Foreskin keratinocyte (primary cell): ENCODE measurements at places on chromosomes 11 and 22.
A peak's percentile ranks its signal among the peaks of the same experiment; 100 is the strongest.

GRCh38 chr11:131809203-131809918, 438.9 kb downstream of the NTM start:
- DNase-seq, result no peak

DNA sequence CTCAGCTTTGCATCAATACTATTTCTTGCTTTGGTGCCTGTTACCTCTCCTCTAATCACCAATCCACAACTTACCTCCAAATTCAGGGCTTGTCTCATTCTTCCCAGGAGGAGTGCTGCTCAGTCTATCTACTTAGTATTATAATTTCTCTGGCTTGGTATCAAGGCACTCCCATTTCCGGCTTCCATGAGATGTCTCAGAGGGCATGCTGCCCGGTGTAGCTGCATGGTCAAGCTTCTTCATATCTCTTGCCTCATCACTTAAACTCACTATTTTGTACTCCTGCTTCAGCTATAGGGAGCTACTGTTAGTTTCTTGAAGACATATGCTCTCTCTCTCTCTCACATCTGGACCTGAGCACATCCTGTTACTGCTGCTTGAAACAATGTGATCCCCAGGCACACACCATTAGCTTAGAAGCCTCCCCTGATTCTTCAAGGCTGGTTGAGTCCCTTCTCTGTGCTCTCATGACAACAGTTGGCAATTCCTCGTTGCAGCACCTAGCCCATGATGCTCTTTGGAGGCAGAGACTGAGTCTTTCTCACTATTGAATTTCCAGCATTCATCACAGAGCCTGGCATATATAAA, 182.8 kb upstream of the SYN3 start:
- DNase-seq, result peak; percentile 36

DNA sequence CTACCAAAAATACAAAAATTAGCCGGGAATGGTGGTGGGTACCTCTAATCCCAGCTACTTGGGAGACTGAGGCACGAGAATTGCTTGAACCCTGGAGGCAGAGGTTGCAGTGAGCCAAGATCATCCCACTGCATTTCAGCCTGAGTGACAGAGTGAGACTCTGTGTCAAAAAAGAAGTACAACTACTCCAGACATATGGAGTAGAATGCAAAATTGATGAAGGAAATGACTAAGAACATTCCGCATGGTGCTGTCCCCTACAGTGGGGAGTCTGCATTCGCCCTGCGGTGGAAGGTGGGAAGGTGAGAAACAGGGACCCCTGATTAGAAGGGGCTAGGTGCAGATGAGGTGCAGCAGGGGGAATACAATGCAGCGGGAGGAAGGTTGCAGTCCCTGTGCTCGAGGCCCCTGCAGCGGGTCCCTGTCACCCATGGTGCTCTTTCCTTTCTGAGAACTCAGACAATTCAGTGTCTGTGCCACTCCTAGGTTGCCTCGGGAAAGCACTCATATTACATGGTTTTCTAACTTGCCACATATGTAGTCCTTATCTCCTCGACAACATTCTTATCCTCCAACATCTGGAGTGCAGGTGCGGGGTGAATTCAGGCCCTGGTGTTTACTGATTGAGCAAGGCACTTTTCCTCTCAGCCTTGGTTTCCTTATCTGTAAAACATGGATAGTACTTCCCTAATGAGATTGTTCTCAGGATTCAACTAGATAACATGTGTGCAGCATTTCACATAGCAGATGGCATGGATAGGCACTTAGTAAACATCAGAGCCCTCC, 5.2 kb downstream of the POLD4 start:
- DNase-seq, result no peak

- DNase-seq, result no peak
Observed at GRCh38 chr11:125512106-125512505, 16.0 kb upstream of the FEZ1 start.

DNA sequence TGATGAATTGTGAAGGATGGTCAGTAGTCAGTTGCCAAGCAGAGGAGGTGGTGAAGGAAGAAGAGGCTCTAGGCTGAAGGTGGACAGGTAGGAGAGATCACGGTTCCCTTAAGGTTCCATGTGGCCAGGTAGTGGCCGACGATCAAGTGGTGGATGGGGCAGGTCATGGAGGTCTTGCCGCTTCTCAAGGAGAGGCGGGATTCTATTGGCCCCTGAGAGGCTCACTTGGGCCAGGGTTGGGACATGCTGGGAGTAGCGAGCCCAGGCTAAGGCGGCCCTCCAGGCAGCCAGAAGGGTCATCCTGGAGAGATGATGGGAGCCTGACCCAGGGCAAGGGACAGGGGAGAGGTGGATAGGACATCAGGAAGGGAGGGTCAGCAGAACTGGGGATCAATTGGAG, 20.9 kb upstream of the TMPRSS4 start:
- no peak for DNase-seq

- DNase-seq, result no peak
Observed at GRCh38 chr22:48868554-48868953, 959.1 kb downstream of the BRD1 start.

- no peak for DNase-seq
Observed at GRCh38 chr11:134783234-134783633, 371.2 kb upstream of the B3GAT1 start.

DNA sequence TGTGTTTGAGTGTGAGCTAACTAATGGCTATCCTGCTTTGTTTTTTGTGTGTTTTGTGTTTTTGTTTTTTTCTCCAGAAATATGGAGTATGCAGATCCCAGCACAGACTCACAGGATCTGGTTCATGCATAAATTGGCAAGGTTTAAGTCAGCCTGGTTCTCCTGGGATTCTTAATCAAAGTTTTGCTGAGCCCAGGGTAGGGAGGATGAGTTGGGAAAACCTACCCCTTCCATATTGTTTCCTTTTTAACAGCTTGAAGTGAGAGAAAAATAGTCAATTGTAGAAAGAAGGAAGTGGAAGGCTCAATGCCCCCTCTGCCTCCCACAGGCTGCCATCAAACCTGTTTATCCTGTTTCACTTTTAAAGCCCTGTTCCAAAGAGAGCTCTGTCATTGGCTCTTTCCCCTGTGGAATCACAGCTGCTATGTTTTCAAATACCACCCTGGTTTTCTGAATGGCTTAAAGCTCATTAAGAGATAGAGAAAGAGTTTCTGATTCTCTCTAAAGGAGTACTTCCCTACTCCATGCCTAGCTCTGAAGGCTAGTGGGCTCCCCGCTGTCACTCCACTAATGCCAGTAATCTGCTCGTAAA, 23.4 kb upstream of the CADM1 start:
- DNase-seq, result no peak

- no peak for DNase-seq
Observed at GRCh38 chr11:19561011-19561410, 151.6 kb upstream of the NAV2 start.

DNA sequence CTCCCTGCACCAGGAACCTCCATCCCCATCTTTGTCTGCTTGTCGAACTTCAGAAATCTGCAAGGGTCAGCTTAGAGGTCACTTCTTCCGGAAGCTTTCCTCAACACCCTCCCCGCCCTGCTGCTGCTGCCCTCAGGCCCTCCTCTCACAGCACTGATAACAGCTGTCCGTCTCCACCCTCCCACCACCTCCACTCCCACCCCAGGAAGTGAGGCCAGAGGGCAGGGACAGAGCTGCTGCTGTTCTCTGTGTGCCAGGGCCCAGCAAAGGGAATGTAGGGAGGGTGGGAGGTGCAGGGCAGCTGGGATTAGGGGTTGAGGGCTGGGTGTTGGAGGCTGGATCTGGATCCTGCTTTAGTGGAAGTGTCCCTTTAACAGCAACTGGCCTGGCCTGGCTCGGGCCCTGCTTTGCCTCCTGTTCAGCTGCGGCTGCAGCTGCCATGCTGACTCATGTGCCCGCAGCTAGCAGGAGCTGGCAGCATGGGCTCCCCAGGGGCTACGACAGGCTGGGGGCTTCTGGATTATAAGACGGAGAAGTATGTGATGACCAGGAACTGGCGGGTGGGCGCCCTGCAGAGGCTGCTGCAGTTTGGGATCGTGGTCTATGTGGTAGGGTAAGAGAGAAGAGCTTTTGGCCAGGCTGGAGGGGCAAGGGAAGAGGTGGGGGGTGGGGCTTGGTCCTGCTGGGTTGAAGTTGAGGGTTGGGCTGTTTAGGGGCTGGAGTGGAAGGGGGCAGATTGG, at the start of gene P2RX6:
P2RX6 (plus strand) TSS at position 440 of the 740 bp plus-strand sequence; CDS start at position 450, 10 bp downstream.
- DNase-seq, result peak; percentile 15

DNA sequence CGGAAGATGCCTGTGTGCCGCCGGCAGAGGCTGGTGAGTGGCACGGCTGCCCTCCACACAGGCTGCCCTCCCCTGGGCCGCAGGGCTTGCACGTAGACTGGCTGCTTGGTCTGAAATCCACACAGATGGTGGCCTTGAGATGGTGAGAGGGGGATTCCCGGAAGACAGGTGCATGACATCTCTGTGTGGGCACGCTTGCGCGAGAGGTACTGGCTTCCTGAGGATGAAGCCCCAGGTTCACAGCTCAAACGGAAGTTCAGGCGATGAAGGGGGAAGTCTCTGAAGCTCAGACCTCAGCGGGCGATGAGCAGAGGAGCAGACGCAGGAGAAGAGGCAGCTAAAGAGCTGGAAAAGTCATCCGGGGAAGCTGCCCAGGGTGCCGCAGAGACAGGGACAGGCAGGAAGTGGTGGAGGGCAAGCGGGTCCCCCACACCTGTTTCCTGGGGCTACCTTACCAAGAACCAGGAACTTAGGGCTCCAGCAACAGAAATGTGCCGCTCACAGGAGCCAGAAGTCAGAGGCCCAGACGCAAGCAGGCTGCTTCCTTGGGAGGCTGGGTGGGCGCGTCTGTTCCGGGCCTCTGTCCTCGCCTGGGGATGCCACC, 7.2 kb downstream of the CRELD2 start:
- no peak for DNase-seq

DNA sequence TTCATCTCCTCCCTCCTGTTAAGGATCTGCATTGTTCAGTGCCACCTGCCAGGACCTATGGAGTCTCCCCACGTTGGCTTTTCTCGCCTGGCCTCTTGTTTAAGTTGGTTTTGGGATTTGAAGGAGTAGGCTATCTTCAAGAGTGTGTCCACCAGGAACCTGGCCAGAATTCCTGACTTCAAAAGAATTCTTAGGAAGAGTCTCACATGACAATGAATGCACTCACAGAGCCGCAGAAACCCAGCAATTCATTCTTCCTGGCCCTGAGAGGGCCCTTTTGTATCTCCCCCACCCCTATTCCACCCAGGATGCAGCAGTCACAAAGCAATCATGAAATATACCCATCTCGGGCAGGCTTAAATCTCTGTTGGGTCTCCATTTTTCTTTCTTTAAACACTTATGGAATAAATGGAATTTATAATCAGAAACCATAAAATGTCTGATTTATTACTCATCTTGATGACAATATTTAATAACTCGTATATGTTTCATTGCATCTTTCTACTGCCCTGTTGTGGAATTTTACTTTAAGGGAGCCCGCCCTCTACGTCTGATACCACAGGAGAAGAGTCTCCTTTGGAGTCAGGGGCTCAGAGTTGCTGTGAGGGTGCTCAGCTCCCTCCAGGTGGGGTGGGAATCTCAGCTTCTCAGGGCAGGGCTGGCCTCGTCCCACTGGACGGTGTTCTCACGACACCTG, 507.0 kb downstream of the NTM start:
- no peak for DNase-seq

DNA sequence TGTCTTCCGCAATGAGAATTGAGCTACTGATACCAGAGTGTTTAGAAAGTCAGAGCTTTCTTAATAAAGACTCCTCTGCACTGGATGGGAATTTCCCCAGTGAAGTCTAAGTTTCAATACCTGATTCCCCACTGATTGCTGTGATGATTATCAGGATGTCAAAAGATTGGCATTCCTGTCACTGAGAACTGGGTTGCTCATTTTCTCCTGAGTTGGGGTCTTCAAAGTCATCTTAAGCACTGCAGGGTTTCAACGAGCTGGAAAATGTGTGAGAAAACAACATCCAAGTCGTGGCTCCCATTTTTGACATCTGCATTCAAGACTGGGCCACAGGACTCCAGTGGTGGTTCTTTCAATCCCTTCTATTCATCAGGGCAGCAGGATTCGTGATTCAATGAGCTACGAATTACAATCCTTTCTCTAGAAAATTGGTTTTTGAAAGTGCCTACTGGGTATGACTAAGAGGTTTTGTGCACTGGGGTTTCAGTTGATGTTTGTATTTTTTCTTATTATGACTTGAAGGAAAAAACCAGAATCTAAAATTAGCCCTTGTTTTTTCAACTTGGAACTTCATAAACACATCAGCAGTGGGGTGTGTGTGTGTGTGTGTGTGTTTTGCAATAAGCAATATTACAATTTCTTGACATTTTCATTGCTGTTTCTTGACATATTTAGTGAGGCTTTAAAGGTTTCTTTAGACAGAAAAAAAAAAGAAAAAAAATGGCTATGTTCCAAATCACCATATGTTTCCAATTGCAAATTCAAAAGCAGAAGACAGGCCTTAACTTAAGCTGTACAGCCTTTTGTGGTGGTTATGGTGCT, 233.0 kb downstream of the FAM76B start:
- no peak for DNase-seq

DNA sequence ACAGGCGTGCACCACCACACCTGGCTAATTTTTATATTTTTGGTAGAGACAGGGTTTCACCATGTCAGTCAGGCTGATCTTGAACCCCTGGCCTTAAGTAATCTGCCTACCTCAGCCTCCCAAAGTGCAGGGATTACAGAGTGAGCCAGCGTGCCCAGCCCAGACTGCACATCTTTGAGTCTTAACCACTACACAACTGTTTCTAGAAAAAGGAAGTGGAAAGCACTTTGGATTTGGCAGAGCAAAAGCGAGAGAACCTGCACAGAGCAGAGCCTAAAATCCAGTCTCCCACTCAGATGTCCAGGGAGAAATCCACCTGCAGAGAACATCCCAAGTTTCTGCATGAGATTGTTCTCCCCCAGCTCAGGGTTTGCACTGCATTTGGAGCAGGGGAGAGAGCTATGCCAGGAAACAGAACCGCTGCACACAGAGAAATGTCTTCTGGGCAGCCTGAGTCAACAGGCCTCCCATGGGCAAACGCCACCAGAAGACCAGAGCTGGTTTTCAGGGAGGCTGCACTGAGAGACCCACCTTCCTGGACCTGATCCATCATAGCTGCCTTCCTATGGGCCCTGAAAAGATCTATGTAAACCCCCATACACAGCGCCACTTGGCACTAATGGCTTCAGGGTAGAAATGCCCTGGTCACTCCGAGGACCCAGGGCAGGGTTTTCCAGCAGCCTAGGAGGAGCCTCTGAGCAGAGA, 54.0 kb downstream of the RPUSD4 start:
- no peak for DNase-seq

- DNase-seq, result no peak
Observed at GRCh38 chr22:17914474-17914873, 109.9 kb downstream of the MICAL3 start.

GRCh38 chr11:66878474-66878873, 21.6 kb downstream of the LRFN4 start:
- DNase-seq, result no peak

GRCh38 chr11:127678631-127679030, 678.1 kb upstream of the KIRREL3 start:
- DNase-seq, result no peak

- no peak for DNase-seq
Observed at GRCh38 chr22:39353346-39353745, 3.6 kb downstream of the SYNGR1 start.

GRCh38 chr11:69664901-69665300, 10.3 kb downstream of the LTO1 start:
- no peak for DNase-seq

- no peak for DNase-seq
Observed at GRCh38 chr11:122345586-122345985, 229.6 kb upstream of the BLID start.

- no peak for DNase-seq
Observed at GRCh38 chr22:39422721-39423120, 23.1 kb downstream of the TAB1 start.

GRCh38 chr11:7563281-7563680, 49.5 kb downstream of the PPFIBP2 start:
- no peak for DNase-seq

GRCh38 chr11:1943576-1943975, 3.6 kb upstream of the MRPL23 start:
- no peak for DNase-seq

- DNase-seq, result no peak
Observed at GRCh38 chr11:122863704-122864326, 18.7 kb upstream of the JHY start.
